Regular cardiac myocyte (primary cell): ENCODE measurements at places on chromosomes 2 and 18. TPM values are rescaled to one million over a fixed set of nuclear protein-coding genes. Genes with fewer than 3 reads are reported as not detected.

LDLRAD4 gene
- total RNA-seq, result under 0.01 TPM in 2 replicates

TANK gene
- 69.6 and 82.6 TPM in 2 replicates for total RNA-seq

TUBB8B gene
- total RNA-seq, result not detected in 2 replicates

SLC5A7 gene
- total RNA-seq, result not detected in 2 replicates

MYO1B gene
- total RNA-seq, result 241 and 418 TPM in 2 replicates

LRP2 gene
- under 0.01 TPM in 1 of 2 replicates, not detected in the other for total RNA-seq

FAM124B gene
- 0.38 and 0.56 TPM in 2 replicates for total RNA-seq

RAB27B gene
- 5.9 and 16.9 TPM in 2 replicates for total RNA-seq

PRSS56 gene
- not detected in 2 replicates for total RNA-seq

EHD3 gene
- total RNA-seq, result 56.6 and 57.5 TPM in 2 replicates

CYP20A1 gene
- total RNA-seq, result 52.9 and 53.8 TPM in 2 replicates

NTSR2 gene
- not detected in 2 replicates for total RNA-seq

SPATA3 gene
- not detected in 2 replicates for total RNA-seq

FAM237A gene
- total RNA-seq, result not detected in 2 replicates

SMC6 gene
- 21.4 and 30.1 TPM in 2 replicates for total RNA-seq

PTPRN gene
- total RNA-seq, result 2.1 and 12.7 TPM in 2 replicates

NPHP1 gene
- total RNA-seq, result 3.6 and 5.6 TPM in 2 replicates

ZRANB3 gene
- 11.8 and 12.7 TPM in 2 replicates for total RNA-seq

ITGA6 gene
- total RNA-seq, result 16.3 and 22.6 TPM in 2 replicates

TLX2 gene
- total RNA-seq, result under 0.01 TPM in 1 of 2 replicates, not detected in the other

POTEJ gene
- not detected in 2 replicates for total RNA-seq

CHST9 gene
- under 0.01 TPM in 2 replicates for total RNA-seq

SERPINB12 gene
- total RNA-seq, result not detected in 2 replicates

NRP2 gene
- 9.2 and 24.8 TPM in 2 replicates for total RNA-seq

SLC23A3 gene
- 0.58 and 1.7 TPM in 2 replicates for total RNA-seq

ZEB2 gene
- total RNA-seq, result 45.4 and 57.2 TPM in 2 replicates

COL4A3 gene
- 0.58 and 11.0 TPM in 2 replicates for total RNA-seq

CRYGD gene
- not detected in 2 replicates for total RNA-seq
